ENCODE measurements at places on chromosomes 5 and 9.

DNA sequence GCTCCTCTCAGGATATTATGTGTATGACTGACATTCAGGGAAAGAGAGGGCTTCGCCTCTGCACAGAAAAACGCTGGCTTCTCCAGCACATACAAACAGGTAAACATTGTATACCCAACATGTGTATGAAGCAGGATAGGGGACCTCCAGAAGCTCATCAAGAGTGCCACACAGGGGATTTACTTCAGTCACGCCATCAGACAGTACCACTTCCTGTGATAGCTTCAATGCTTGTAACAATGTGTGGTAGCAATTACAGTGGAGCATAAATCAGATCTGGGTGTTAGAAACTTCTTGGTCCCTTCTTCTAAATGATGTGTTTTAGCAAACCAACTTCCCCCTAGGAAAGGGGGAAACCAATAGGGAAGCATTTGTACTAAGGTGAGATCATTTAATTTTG, 160.8 kb downstream of the TSSK1B start:
- DNase-seq: no peak

DNA sequence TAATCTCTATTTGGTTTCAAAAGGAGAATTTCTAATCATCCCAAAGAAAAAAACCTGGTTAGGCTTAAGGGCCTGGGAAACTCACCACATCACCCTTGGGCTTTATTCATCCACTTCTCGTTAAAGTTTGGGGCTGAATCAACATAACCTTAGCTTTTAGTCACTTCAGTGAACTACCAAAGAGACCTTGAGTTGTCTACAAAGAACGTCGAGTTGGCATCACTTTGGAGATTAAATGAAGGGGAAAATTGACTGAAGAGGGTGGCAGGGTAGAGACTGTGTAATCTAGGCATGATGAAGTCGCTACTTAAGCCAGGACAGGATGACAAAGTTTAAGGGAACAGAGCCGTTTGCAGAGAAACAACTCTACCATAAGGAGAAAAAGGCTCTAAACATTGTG, 341.4 kb downstream of the RAB3C start:
- no peak for DNase-seq

DNA sequence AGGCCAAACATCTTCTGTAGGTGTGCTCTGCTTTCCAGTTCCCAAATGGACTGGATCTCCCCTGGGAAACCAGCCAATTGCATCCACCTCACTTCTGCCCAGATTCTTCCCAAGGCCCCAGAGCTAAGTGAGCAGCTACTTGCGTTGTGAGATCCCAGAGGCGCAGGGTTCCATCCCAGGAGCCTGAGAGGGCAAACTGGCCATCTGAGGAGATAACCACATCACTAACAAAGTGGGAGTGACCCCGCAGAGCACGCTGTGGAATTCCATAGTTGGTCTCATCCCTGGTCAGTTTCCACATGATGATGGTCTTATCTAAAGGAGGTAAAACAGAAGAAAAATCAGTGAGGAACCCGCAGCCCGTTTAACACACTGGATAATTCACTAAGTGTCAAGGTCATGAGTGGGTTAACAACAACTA, 1.7 kb downstream of the RACK1 start:
- DNase-seq: no peak

DNA sequence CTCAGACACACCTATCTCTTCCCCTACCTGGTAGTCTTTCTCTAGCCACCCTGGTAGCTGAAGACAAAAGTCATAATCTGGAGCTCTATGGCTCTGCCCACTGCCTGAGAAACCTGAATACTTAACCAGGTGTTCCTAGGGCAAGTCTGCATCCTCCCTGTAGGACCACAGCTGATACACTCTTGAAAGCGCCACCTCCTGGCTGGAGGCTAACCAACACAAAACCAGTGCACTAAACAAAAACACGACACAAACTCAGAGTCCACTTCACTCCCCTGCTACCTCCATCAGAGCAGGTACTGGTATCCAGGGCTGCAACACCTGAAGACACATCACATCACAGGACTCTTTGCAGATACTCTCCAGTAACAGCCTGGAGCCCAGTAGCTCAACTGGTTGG, 84.6 kb upstream of the ANXA1 start:
- no peak for DNase-seq

GRCh38 chr9:91301161-91301560, 60.6 kb downstream of the AUH start:
- DNase-seq: no peak

- DNase-seq: peak; percentile 78
Measured at GRCh38 chr5:115209279-115209678, 39.6 kb upstream of the TRIM36 start.

GRCh38 chr5:50720061-50720710, 53.7 kb downstream of the PARP8 start:
- no peak for DNase-seq

DNA sequence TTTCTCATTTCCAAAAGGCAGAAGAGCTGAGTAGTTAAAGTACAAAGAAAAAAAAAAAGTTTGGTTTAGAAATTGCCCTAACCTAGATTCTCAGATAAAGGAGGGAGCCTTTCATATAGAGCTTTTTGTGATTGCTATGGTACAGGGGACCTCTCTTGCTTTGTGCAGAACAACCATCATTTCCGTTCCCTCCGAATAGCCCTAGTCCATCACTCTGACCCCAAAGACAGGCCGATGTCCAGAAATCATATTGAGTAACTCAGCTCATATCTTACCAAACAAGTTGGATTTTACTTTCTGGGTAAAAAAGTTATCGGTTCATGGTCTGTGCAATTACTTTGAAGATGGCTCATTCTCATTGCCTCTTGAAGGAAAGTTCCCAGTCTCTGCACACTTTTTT, 36.7 kb upstream of the COL15A1 start:
- DNase-seq: no peak

DNA sequence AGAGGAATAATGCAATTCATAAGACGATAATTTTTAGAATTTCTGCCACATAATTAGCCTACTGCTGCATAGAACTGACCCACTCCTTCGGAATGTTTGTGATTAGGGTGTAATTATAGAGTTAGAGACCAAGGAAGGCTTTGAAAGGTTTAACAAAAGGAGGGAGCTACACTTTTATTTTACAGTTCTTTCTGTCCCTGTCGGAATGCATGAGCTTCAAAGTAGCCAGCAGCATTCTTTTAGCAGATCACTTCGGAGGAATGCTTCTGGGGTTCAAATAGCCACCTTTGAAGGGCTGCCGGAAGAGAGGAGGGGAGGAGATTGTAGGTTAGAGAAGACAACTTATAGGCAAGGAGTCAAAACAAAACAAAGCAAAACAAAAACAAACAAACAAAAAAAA, 168.1 kb downstream of the GRIA1 start:
- DNase-seq: no peak

DNA sequence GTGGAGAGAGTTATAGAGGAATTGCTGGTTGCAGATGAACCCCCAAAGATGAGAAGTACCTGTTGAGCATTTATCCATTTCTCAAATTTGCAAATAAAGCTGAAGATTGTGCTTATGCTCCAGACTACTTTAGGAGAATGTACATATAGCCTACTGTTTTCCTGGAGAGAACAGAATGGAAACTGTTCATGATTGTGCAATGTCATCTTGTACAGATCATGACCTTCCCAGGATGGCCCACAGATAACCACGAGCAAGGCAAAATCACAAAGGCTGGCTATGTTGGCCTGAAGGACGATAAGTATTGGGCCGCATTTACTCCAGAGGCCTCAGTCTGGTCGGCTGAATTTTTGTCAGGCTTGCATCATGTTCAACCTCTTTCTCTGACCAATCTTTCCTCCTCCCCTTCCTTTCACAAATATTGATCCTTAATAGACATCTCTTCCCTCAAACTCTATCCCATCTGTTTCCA, 28.5 kb upstream of the RICTOR start:
- no peak for DNase-seq

DNA sequence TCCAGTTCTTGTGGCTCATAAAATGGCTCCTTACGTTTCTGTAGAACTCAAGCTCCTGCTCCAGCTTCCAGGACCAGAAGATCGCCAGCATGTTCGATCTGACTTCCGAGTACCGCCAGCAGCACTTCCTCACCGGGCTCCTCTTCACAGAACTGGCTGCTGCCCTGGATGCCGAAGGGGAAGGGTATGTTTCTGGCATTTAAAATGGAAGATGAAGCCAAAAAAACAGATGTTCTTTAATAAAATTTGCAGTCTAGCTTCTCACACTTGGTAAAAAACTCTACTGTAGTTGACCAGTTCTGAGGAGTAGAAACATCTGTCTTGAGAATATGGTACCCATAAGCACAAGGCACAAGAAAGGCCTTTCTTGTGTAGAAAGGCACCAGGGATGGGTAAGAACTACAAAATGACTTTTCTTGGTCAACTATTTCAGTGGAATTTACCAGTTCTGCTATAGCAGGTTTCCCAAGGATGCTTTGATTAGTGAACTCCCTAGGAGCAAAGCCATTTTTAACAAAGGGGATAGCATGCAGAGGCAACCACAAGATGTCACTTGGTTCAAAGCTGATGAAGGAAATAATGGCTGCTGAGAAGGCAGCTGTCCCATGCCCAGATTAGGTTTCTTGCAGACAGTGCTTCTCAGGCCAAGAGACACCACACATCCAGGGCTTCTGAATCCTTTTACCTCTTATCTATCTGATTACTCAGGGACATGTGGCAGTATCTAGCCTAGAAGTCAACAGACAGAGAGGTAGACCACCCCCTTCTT, 192.4 kb downstream of the DOCK8 start:
- DNase-seq: no peak

- DNase-seq: peak; percentile 45
Measured at GRCh38 chr5:103539376-103540330, 22.9 kb downstream of the NUDT12 start.

- no peak for DNase-seq
Measured at GRCh38 chr5:143229426-143229895, 174.0 kb downstream of the NR3C1 start.

- DNase-seq: no peak
Measured at GRCh38 chr5:7763621-7764072, 87.3 kb downstream of the CFAP90 start.

DNA sequence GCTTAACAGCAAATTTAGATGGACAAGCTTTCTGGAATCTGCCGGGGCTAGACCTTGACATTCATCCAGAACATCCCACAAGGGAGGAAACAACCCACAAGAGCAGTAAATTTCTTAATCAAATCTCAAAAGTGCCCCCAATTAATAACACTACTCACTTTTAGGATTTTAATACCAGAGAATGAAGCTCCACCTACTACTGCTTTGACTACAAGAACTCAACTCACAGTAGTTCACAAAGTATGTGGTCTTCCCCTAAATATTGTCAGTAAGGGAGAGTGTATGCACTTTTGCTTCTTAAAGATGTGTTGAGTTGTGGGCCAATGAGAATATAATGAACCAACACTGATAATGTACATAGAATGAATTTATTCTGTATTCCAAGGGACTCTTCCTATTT, 94.7 kb downstream of the EBF1 start:
- DNase-seq: no peak

DNA sequence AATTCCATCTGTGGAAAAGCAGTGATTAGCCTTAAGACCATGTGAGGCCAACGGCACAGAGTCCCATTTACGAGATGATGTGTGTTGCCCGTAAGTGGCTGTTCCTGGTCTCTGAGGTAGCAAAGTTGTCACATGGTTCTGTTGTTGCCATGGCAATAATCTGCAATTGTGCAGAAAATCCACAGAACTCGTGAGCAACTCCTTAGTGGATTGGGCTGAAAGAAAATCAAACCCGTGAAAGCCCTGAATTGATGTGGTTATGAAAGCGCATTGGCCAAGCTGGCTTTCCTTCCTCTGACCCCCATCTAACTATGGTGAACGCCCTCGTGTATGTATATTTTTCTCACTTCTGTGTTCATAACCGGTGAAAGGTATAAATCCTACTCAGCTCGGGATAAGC, 614.7 kb downstream of the EBF1 start:
- DNase-seq: peak; percentile 4

DNA sequence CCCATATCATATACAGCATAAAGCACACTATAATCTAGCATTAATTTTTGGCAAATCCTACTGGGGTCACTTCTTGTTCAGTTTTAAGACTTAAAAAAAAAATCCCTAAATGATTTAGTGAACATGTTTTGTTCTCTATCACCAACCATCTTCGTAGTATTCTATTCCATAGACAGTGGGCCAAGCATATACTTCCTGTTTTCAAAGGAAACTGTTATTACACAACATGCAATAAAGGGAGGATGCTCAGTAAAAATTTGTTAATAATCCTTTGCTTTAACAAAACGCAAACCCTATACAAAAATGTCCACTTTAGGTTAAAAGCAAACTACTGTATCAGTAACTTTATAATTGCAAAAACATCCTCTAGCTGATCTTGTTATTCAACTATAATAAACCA, 13.0 kb downstream of the CCNH start:
- DNase-seq: no peak

- DNase-seq: peak; percentile 13
Measured at GRCh38 chr5:11494340-11494739, 409.9 kb downstream of the CTNND2 start.

DNA sequence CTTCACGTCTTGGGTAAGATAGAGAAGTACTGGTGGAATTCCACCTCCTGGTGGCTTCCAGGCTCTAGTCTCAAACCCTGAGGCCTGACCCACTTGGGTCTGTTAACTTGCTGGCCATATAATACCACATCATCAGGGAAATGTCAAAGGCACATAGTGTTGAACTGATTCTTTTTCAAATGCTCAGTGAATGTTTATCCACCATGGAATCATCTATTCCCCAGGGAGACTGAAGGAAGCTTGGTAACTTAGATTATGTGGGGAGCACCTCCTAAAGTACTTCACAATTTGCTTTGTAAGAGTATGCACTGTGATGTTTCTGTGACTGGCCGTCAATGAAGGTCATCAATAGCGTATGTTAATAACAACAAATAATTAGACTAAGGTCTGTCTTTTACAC, 16.1 kb downstream of the MACROH2A1 start:
- DNase-seq: no peak

GRCh38 chr9:135887021-135887507, 20.3 kb downstream of the CAMSAP1 start:
- no peak for DNase-seq

DNA sequence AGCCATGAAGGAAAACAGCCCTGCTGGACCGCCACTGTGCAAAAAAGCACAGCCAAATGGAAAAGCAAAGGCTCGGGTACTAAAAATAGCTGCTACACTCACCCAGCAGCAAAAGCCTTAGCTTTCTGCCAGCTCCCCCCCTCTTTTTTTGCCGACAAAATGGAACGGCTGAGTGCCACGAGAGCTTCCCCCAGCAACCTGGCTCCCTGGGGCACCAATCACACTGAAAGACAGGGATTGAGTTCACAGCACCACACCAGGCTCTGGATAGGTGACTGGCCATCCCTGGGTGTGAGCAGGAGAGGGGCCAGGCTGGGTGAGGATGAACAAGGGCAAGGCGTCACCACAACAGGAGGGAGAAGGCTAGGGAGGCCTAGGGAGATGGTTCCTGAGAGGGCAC, 66.7 kb downstream of the SIL1 start:
- DNase-seq: no peak

- DNase-seq: peak; percentile 76
Measured at GRCh38 chr9:35658968-35659220, 802 bp downstream of the CCDC107 start.

GRCh38 chr9:136485049-136486045, 2.5 kb upstream of the SEC16A start:
- DNase-seq: peak; percentile 81

- no peak for DNase-seq
Measured at GRCh38 chr9:101739311-101739710, 864 bp upstream of the GRIN3A start.

- DNase-seq: no peak
Measured at GRCh38 chr9:84939774-84940173, 270.2 kb downstream of the NTRK2 start.

- DNase-seq: peak; percentile 13
Measured at GRCh38 chr5:151684690-151685361, 1.9 kb downstream of the SPARC start.

Measured in OCI-M1 (cell line).